ENCODE measurements at places on chromosomes 16 and 17.

DNA sequence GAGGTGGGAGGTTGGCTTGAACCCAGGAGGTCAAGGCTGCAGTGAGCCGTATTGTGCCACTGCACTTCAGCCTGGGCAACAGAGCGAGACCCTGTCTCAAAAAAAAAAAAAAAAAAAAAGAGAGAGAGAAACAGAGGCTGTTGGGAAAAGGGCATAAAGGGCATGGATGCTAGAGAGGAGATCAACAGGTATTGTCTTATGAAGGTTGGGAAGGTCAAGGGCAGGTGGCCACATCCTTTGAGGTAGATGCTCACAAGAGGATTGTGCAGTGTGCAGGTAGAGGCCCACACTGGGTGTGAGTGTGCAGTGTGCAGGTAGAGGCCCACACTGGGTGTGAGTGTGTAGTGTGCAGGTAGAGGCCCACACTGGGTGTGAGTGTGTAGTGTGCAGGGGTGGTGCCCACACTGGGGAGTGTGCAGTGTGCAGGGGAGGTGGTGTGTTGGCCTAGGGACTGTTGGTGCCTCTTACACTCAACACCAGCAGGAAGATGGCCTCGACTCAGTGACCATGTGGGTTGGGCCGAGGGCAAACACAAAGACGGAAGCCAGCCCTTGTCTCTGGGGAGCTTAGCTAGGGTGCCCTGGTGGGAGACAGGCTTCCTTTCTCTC, 404.9 kb upstream of the TNRC6C start:
- no peak for DNase-seq

- DNase-seq, result no peak
Observed at GRCh38 chr17:10754861-10755591, 25.2 kb upstream of the TMEM220 start.

GRCh38 chr17:43369986-43370385, 28.8 kb upstream of the ARL4D start:
- no peak for DNase-seq

DNA sequence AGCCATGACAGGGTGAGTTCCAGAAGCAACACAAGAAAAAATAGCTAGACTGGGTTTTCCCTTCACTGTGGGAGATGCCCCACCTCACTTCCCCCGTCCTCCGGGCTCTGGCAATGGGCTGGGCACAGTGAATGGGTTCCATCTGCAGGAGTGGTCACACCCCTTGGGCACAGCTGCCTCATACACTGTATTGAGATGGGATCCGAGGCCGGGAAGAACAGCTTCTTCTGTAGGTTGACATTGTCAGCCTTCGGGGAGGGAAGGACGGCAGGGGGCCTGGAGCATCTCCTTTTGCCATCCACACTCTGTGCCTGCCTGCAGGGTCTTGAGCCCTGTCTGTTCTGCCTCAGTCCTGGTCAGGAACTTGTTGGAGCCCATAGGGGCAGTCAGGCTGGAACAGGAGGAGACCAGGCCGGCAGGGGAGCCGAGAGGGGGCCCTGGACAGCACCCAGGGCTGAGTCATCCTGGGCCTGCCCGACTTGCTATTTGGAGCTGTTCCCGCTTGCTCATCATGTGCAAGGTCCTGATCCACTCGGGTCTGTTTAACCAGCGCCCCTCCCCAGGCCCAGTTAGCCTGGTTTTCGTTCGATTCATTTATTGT, 286.7 kb downstream of the SEC14L1 start:
- DNase-seq, result peak; percentile 95

GRCh38 chr17:34012709-34013375, 242.2 kb upstream of the CCL2 start:
- no peak for DNase-seq
